ENCODE measurements at places on chromosomes 1 and 21.

DNA sequence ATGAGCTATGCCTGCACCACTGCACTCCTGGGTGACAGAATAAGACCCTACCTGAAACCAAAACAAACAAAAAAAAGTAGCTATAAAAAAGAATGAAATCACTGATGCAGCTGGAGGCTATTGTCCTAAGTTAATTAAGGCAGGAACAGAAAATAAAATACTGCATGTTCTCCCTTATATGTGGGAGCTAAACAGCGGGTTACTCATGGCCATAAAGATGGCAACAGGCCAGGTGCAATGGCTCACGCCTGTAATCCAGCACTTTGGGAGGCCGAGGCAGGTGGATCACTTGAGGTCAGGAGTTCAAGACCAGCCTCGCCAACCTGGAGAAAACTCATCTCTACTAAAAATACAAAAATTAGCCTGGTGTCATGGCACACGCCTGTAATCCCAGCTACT is 152.7 kb downstream of the PIK3R3 start:
- no peak for DNase-seq

- DNase-seq = no peak
Observed at GRCh38 chr1:1354271-1355247, 3.8 kb downstream of the MXRA8 start.

DNA sequence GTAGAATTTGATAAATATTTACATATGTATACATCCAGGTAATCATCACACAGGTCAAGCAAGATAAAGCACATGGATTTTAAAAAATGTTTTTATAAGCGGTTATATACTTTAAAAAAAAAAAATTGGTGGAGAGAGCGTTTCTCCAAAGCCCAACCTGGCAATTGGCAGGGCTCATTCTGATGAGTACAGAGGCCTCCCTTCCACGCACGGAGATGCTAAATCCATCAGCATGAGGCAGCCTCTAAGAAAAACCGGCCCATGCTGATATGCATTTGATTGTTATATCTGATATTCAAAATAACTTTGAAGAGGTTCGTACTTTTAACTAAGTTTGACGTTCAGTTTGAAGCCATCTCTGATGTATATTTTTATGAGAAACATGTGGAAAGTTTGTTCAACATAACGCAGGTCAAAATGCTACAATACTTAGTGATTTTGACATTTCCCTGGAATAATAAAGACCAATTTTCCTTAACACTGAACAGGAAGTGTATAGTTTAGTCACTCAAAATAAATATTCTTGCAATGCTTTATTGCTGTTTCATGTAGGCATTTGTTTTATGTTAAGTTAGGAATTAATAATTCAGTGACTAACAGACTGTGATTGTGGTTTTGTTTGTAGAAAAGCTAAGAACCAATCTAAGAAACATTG is 151.7 kb downstream of the NR5A2 start:
- no peak for DNase-seq

- DNase-seq = no peak
Observed at GRCh38 chr1:162892906-162893611, 32.1 kb upstream of the CCDC190 start.

- no peak for DNase-seq
Observed at GRCh38 chr21:43994085-43994484, 18.0 kb upstream of the TRAPPC10 start.

GRCh38 chr1:158818560-158818959 is 12.6 kb upstream of the MNDA start:
- no peak for DNase-seq

GRCh38 chr1:96882096-96882495 is 160.5 kb downstream of the PTBP2 start:
- no peak for DNase-seq

DNA sequence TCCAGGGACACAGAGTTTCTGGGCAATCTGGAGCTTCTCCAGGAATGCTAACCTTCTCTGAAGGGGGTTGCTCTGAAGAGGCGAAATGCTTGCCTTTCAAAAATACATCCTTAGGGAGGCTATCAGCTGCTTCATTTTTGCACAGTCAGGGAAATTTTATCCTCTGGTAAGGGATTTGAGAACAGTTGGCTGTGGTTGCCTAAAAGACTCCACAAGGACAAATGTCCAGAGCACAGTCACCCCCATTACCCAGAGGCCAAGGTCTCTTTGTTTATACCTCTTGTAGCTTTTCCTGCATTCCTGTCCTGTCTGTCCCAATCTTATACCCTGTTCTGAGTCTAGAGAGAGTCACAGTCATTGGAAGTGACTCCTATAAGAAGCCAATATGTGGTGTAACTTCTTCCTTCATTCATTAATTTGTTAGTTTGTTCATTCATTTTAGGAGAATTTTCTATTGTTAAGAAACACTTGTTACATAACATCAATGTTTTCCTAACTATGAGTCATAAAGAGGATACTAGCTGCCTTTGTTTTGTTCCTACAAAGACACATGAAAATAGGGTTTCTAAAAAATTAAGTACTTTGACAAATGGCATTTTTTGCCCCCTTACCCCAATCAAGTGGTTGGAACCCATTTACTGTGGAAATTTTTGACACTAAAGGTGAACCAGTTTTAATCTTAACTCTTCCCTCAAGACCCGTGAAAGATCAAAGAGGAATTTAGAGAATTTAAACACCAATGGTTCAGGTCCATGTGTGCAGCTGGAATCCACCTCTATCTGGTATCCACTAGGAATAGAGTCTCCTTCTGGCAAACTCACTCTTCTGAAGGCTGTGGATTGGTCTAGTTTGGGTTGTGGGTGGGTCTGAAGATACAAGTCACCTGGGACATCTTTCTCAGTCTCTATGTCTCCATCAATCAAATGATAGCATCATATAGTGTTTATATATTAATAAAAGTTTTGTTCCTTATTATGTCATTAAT is 47.1 kb downstream of the GPR88 start:
- DNase-seq = no peak

- DNase-seq = no peak
Observed at GRCh38 chr1:107936498-107937481, 28.2 kb downstream of the VAV3 start.

DNA sequence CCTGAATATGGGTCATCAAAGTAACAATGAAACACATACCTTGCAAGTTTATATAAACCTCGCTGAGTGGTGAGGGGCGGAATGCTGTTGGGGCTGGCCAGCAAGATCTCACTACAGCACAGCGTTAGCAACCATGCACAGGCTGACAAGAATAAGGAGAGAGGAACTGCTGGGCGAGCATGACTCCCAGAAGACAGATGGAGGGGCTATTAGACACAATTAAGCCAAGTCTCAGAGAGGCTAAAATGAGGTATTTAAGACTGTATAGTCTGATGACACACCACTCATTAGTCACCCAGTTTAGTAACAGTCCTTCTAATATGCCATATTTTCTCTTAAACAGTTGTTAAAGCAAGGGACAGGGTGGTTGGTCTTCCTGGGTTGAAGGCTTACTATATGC is 340.2 kb upstream of the NR5A2 start:
- no peak for DNase-seq

- no peak for DNase-seq
Observed at GRCh38 chr1:156664767-156665411, 12.3 kb downstream of the NES start.

- DNase-seq = no peak
Observed at GRCh38 chr1:5287178-5288150, 633.1 kb downstream of the AJAP1 start.

DNA sequence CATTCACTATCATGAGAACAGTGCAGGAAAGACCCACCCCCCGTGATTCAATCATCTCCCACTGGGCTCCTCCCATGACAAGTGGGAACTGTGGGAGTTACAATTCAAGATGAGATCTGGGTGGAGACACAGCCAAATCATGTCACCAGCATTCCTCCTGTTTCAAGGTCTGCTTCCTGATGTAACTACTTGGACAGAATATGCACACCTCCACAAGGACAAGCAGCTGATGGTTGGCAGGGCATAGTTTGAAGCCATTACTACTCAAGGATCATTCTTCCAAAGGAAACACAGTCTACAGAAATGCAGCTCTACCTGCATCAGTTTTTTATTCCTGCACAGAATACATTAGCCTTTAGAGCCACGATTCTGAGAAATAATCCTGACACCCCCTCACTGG is 28.5 kb upstream of the RNF2 start:
- no peak for DNase-seq

GRCh38 chr1:234584420-234584805 is 25.6 kb downstream of the IRF2BP2 start:
- DNase-seq = no peak

- DNase-seq = no peak
Observed at GRCh38 chr1:18536915-18537314, 56.2 kb downstream of the KLHDC7A start.

DNA sequence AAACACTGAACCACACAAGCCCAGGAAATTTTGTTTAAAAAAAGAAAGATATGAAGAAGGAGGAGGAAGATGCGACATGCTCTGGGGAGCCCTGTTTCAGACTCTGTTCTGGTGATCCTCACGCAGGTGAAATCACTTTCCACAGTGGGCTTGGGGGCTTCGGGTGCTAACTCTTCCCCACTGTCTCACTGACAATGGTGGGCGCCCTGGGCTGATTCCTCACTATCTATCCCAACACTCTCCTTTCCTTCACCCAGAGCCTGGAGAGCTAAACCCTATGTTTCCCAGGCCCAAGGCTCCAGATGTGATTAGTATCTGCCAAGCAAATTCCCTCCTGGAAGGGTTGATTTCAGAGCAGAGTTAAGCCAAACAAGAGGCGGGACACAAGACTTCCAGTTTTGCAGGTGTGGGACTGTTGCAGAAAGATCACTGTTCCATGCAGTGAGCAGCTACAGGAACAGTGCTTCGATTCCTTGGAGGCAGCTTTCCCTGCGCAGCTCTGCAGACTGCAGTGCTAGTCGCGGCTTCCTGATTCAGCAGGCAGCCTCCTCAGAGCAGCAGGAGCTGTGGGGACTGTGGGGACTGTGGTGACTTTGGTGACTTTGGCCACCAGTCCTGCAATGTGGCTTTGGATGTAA is 168.3 kb downstream of the RHOU start:
- no peak for DNase-seq

GRCh38 chr21:29025328-29025713 is 853 bp downstream of the USP16 start:
- DNase-seq = no peak

DNA sequence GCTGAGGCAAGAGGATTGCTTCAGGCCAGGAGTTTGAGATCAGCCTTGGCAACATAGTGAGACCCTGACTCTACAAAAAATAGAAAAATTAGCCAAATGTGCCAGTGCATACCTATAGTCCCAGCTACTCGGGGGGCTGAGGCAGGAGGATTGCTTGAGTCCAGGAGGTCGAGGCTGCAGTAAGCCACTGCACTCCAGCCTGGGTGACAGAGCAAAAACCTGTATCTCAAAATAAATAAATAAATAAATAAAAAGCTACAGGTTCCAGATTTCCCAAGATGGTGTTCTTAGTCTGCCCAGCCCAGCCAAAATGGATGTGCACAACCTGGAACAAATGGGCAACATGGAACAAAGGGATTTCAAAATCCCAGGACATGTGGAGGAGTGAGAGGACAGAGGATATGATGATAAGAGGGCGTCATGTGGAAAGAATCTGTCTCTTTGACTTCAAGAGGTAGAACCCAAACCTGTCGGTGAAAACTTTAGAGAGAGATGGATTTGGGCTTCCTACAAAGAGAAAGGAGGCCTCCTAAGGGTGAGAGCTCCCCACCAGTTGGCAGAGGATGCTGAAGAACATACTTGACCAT is 3.2 kb downstream of the EDARADD start:
- no peak for DNase-seq

- no peak for DNase-seq
Observed at GRCh38 chr1:176471338-176472121, 8.6 kb downstream of the PAPPA2 start.

DNA sequence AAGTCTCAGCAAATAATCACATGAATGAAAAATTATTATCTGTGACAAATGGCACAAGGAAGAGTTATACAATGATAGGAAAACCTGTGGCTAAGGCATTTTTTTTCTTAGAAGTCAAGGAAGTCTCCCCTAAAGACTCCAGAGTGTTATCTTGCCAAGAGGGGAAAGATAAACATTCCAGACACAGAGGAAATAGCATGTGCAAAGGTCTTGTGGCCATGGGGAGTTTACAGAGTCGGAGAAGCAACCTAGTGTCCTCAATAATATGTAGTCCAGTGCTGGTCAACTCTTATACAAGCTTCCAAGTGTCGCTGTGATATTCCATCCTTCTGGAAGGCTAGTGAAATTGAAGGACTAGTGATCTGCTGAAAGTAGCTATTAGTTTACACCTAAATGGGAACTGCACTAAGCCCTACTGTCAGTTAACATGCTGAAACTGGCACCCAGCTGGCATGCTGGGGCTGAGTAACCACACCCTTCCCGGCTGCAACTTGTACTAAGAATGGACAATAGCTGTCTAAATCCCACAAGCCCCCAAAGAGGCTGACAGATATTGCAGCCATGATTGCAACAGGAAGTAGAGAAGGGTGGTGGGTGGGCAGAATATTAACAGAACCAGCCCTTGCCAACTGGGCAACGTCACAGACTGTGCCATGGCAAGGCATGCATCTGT is 11.5 kb upstream of the ATP1B1 start:
- DNase-seq = no peak
